ENCODE measurements at places on chromosomes 5 and 9. TPM values are rescaled to one million over a fixed set of nuclear protein-coding genes. Genes with fewer than 3 reads are reported as not detected.

DNA sequence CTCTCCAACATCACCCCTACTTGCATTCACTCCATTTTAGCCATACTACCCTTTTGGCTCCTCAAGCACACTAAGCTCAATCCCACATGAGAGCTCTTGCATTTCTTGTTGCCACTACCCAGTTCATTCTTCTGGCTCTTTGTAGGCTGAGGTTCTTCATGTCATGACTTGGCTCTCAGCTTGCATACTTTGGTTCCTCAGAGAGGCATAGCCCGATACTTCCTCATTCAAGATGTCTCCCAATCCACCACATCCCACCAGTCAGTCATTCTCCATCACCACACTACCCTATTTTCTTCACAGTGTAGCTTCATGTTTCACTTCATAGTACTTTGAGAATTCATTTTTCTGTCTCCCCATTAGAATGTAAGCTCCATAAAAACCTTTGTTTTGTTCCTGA lies 116.7 kb downstream of the NR6A1 start:
- no peak for DNase-seq

DNA sequence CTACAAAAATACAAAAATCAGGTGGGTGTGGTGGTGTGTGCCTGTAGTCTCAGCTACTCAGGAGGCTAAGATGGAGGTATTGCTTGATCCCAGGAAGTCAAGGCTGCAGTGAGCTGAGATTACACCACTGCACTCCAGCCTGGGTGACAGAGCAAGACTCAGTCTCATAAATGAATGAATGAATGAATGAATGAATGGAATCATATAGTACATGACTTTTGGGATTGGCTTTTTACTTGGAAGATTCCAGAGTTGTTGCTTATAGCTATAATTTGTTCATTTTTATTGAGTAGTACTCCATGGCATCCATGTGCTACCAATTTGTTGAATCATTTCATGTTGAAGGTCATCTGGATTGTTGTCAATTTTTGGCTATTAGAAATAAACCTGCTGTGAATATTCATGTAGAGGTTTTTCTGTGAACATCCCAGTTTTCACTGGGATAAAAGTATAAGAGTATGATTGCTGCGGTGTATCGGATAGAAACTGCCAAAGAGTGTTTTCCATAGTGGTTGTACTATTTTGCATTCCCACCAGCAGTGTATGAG lies 19.9 kb downstream of the ERBIN start:
- DNase-seq, result no peak

- peak; percentile 27 for DNase-seq
Observed at GRCh38 chr5:127229185-127229889, 61.3 kb upstream of the MEGF10 start.

GRCh38 chr5:108687595-108688200 lies 60.0 kb upstream of the FER start:
- no peak for DNase-seq

The LRRC19 gene
- 19.4 TPM for polyA plus RNA-seq

DNA sequence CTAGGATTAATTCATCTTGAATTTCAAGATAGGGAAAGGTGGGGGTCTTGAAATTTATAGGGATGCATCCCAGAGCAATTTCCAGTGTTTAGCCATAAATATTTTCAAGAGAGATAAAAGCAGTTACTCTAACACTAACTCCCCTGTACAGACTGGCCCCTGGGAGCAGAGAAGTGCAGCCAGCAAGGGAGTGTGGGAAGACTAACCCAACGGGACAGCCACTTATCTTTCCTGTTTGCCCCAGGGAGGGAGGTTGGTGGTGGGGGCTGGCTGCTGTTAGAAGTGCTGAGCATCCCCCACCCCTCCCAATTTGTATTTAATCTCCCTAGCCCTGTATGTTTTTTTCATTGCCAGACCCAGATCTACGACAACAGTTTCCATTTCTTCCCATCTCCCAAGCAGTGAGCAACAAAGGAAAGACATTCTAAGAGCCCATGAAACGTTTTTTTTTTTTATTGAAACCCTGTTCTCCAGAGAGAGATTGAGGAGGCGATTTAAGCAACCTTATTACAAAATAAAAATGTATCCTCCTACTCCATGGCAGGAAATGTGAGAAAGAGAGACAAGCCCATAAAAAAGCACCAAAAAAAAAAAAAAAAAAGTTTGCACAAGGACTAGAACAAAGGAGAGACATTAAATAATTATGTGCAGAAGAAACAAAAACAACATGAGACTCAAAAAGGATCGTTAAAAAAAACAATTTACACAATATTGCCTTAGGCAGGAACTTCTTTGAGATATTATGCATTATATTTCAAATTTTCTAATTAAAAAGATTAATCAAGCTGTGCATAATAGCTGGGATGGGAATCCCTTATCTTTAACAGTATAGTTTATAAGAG lies 343.4 kb downstream of the ARHGEF28 start:
- DNase-seq, result no peak

- no peak for DNase-seq
Observed at GRCh38 chr5:148912146-148912545, 85.7 kb downstream of the ADRB2 start.

DNA sequence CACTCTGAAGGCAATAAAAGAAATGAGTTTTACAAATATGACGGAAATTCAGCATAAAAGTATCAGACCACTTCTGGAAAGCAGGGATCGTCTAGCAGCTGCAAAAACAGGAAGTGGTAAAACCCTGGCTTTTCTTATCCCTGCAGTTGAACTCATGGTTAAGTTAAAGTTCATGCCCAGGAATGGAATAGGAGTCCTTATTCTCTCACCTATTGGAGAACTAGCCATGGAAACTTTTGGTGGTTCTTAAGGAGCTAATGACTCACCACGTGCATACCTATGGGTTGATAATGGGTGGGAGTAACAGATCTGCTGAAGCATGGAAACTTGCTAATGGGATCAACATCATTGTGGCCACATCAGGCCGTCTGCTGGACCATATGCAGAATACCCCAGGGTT lies 93.5 kb upstream of the RGMB start:
- no peak for DNase-seq

The GFI1B gene
- 0.52 TPM for polyA plus RNA-seq

GRCh38 chr9:20441711-20442423 lies 180.4 kb downstream of the MLLT3 start:
- no peak for DNase-seq

DNA sequence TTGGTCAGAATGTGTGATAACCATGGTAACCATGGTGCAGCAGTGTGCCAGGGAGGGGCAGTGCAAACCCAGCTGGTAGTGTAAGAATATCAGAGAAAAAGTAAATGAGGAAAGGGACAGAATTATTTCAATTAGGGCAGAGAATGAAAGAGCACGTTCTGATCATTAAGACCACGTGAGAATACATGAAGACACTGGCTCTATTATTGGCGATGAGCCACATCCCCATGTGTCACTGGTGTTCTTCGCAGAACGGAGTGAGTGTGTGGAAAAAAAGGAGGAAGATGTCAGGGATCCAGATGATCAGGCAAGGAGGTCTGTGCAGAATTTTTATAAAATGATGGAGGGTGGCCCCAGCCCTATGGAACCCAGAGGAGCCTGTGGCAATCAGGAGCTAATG lies 315.5 kb downstream of the SEMA5A start:
- no peak for DNase-seq

GRCh38 chr9:34541540-34541939 lies 18.8 kb upstream of the ENHO start:
- no peak for DNase-seq

The PALM2AKAP2 gene
- polyA plus RNA-seq, result 11.0 TPM

DNA sequence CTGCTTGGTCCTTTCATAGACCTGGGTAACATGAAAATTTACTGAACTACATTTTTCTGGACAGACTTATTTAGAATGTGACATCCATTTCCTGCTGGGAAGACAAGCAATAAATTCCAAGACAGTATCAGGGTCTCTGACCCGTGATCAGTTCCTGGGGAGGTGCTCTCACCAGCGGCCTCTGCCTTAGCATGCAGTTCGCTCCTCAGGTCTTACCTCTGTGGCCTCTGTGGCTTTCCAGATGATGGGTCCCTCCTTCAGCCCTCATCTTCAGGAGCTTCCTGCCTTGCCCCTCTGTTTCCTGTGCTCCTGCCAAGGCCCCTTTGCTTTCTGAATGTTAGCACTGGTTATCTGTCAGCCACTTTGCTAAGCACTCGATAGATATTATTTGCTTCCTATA lies 66.4 kb downstream of the CMYA5 start:
- DNase-seq, result no peak

The PTGR1 gene
- 278 TPM for polyA plus RNA-seq

DNA sequence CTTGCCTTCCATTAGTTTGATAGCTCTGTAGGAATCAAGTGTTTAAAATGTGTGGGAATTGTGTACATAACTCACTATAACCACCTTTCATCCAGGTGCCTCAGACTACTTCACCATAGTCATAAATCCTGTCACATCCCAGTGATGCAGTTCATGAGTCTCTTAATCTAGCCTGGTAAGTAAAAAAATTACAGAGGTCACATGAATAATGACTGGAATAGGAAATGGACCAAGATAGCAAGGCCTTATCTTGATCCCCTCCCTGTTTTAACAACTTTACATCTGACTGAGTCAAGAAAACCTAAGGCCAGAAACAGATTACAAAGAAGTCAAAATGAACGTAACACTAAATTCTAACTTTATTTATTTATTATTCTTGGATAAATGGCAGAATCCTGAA lies 1.5 kb upstream of the RNF145 start:
- DNase-seq, result no peak

DNA sequence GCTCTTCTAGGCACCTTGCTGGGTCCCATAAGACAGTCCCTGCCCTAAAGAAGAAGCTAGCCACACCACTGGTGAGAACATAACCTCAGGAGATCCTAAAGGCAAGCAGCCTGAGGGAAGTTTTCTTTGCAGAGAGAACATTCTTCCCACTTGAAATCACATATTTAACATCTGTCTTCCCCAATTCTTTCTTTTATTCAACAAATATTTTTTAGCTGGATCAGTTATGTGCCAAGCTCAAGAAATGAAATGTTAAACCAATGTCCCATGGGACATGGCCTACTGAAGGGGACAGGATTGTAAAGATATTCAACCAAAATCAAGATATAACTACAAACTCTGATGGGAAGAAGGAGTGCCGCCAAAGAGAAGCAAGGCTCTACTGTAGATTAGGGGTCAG lies 36.5 kb downstream of the FOXI1 start:
- DNase-seq, result no peak

The GPR150 gene
- polyA plus RNA-seq, result 0.07 TPM

DNA sequence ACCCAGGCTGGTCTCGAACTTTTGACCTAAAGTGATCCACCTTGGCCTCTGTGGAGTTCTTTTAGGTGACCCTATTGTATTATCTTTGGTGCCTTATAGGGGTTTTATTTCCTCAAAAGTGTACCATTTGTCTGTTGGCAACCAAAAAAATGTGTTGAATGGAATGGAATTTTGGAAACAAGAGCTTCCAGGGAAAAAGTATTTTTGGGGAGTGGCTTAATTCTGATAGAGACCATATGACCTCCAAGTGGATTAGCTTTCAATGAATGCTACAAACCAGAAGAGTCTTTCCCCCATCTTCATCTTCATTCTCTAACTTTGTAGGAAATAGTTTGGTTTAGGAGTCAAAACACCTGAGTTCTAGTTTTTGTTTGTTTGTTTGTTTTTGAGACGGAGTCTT lies 3.4 kb upstream of the OGN start:
- DNase-seq, result no peak

The CANX gene
- polyA plus RNA-seq, result 563 TPM

- DNase-seq, result no peak
Observed at GRCh38 chr5:168734620-168735300, 155.6 kb upstream of the PANK3 start.

DNA sequence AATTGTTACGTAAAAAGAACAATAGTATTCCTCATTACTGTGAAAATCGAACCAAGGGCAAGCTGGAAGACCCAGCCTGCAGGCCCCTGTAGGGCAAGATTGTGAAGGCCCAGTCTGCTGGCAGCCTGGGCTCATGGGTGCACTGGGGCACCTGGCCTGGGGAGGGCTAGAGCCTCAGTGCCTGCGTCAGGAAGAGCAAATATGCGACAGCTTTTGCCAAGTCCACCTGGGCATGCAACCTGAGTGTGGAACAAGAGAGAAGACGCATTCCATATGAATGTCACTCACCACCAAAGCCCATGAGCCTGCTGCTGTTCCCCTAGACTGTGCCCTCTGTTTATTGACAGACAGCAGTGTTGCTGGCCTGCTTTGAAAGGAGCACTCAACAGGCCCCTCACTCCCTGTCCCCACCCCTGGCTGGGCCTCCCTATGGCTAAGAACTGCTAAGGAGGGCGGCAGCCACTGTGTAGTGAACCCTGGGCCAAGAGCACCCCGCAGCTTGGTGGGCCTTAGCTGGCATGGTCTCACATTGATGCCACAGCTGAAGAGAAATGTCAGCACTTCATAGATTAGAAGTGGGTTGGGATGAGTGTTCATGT lies 28.2 kb downstream of the PSD2 start:
- no peak for DNase-seq

DNA sequence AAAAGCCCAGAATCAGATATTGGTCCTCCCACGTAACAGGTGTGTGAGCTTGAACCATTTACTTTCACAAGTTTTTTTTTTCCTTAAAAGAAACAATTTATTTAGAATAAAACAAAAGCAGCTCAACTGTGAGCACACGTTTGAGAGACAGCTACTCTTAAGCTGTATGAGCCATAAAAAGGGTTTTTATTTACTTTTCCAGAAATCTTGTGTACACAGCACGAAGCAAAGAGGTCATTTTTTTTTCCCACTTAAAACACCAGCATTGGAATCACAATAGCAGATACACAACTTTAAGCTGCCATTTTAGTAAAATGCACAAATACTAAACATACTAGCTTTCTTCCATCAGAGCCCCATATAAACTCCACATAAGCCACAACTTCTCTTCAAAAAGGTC lies 44.6 kb downstream of the JAKMIP2 start:
- DNase-seq, result no peak

GRCh38 chr9:93962561-93963440 lies 7.6 kb upstream of the BARX1 start:
- peak; percentile 92 for DNase-seq

DNA sequence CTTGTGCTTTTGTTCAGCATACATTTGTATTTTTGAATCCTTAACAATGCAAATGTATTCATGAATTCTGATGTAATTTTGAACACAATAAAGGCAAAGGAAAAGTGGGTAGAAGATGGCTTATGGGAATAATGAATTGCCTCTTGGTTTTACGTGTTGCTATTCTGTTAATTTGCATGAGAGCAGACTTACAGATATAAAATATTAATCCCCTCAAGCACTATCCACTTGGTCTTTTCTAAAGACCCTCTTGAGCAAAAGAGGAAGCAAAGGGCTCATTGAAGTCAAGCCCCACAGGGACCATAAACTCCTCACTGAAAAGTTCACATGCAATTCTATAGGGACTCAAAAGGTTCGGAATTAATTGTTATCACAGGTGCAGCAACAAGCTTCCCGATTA lies 51.9 kb downstream of the OSTF1 start:
- no peak for DNase-seq

The TBC1D2 gene
- polyA plus RNA-seq, result 3.4 TPM

DNA sequence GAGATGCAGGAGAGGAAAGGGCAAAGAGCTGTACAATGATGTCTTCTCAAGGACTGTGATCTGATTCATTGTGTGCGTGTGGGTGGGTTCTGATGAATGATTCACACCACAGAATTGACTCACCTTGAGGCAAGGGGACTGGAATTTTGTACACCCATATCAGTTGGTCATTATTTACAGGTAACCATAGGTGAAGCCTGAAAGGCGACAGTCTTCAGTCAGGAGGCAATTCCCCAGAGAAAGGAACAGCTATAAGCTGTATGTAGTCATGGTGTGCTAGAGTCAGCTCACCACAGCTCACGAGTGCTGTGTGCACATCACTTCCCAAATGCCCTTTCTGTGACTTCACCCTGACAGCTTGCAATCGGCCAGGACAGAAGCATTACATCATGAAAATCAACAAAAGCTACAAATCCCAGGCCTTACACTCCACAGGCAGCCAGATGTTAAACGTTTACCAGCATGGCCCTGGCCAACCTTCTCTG lies 87.6 kb upstream of the RPS23 start:
- no peak for DNase-seq

GRCh38 chr9:110330484-110331105 lies 7.1 kb downstream of the TXNDC8 start:
- DNase-seq, result no peak
